Right ventricle myocardium inferior (tissue), 1 donor: ENCODE measurements at places on chromosomes 7 and 10. TPM values are rescaled to one million over a fixed set of nuclear protein-coding genes. Genes with fewer than 3 reads are reported as not detected.

DNA sequence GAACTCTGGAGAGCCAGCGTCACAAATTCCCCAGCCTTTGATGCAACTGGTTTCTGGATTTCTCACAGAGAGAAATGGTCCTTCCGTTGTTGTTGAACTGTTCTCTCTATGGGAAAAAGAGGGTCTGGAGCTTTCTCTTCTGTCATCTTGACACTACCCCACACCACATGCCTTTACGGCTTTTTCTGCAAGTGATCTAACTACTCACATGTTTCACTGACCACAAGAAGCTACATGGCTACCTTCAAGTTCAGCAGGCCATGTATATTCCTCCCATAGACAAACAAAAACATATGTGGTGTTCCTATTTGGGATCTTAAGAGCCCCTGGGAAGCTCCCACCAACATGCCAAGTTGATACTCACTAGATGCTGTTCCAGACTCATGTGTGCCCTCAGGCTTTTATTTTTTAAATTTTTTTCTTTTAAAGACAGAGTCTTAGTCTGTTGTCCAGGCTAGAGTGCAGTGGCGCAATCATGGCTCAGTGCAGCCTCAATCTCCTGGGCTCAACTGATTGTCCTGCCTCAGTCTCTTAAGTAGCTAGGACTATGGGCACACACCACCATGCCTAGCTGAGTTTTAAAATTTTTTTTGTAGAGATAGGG lies 72.0 kb downstream of the RNF216 start:
- DNase-seq, result no peak

DNA sequence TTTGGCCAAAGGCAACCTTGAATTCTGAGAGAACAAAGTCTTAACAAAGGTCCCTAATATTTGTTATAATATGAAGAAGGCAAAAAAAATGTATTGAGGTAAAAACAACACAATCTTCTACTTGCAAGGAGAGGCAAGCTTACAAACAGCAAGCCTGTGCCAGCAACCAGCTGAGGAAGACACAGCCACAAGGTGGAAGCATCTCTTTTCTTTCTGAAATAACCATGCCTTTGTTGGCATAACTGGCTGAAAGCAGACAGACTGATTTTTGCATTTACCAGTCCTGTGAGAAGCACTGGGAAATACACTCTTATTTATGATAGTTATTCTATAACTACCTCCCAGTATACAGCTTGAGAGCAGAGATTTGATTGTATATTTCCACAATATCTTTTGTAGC lies 292.0 kb downstream of the PHTF2 start:
- DNase-seq, result no peak

DNA sequence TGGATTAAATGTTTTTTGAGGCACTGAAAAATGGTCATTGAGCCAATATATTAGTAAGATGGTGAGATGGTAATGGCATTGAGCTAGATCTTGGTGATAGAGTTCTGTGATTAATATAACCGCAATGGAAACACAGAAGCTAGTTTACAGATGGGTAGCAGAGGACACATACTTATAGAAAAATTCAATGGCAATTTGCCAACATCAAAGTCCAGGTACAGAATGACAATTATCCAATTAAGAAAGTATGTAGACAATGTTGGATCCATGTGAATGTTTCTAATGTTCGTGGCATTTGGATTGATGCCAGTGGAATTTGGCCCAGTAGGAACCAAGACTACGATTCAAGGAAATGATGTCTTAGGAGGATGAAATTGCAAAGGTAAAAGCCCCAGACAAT lies 187.8 kb downstream of the GNAT3 start:
- DNase-seq, result no peak

GRCh38 chr7:16014031-16014430 lies 327.5 kb upstream of the MEOX2 start:
- DNase-seq, result no peak

DNA sequence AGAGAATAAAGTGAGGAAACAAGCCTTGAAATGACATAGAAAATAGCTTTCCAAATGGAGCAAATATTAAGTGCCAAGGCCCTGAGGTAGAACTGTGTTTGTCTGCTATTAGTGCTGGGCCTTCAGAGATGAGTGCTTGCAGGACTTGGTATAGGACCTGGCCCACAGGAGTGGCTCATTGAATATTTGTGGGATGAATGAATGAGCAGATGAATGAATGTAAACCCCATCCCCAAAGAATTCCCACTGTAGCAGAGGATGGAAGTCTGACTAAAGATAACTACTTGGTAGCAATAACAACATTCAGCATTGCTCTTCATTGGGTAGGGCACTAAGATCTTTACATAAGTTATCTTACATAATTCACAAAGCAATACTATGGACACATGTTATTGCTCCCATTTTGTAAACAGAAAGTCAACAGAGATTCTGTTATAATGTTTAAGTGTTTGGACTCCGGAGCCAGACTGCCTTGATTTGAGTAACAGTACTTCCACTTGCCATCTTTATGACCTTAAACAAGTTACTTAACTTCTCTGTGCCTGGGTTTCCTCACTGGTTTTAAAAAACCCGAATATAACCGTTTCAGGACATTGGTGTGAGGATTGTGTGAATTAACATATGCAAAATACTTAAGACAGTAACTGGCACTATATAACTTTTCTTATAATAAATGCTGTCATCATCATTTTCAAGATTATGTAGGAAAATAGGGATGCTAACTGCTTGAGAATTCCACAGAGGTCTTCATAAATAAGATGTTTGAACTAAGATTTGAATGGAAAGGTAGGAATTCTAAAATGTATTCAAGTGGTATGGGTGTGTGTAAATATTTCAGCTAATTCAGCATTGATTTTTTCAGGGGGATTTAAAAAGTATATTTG lies 141.9 kb downstream of the PRKG1 start:
- no peak for DNase-seq

DNA sequence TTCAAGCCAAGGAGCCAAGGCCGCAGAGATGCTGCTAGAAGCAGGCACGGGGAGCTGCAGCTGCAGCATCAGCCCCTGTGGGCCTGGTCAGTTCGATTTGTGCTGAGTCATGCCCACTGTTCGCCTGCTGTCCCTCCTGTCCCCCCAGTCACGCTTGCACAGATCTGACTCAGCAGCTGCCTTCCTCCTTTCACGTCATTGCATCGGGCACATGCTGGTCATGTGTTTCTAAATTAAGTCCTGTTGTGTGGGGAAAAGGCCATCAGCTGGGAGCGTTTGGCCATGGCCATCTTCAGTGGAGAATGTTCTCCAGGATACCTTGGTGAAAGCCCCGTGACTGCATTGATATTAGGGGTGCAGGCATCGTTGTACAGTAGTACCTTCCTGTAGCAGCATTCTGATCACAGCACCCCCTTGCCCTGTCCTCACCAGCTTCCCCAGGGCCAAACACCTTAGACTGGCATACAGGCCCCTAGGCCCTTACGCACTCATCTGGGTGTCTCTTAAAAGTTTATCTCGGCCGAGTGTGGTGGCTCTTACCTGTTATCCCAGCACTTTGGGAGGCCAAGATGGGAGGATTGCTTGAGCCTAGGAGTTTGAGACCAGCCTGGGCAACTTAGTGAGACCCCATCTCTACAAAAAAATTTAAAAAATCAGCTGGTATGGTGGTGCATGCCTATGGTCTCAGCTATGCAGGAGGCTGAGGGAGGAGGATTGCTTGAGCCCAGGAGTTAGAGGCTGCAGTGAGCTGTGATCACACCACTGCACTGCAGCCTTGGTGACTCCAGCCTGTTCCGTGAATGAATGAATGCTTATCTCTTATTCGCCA lies 23.2 kb downstream of the POR start:
- DNase-seq, result peak; percentile 80

DNA sequence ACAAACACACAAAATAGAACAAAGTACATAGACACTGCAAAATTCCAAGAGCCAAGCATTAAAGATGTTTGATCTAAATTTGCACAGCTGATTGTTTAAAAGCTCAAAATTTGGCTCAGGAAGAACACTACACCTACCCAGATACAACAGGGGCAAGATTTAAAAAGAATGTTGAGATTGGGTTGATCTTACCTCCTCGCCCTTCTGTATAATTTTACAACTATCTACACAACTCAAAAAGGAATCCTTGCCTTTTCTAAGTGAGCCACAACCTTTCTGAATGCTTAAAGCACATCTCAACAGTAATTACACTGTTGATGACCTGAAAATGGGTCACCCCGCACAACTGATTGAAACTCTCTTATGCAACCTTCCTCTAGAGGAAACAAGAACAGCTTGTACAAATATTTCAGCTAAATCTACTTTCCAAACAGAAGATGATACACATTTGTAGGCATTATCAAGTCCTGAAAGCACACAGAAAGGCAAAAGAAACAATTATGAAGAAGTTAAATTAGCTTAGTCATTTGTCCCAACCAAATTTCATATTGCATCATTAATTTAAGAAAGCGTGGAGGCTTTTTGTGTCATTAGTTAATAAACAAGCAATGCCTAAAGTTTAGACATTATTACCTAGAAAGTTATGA lies 75.5 kb downstream of the UBE2H start:
- DNase-seq, result no peak

- DNase-seq, result no peak
Observed at GRCh38 chr7:132328047-132328620, 248.1 kb downstream of the PLXNA4 start.

GRCh38 chr7:137395420-137395819 lies 51.9 kb upstream of the PTN start:
- DNase-seq, result no peak

DNA sequence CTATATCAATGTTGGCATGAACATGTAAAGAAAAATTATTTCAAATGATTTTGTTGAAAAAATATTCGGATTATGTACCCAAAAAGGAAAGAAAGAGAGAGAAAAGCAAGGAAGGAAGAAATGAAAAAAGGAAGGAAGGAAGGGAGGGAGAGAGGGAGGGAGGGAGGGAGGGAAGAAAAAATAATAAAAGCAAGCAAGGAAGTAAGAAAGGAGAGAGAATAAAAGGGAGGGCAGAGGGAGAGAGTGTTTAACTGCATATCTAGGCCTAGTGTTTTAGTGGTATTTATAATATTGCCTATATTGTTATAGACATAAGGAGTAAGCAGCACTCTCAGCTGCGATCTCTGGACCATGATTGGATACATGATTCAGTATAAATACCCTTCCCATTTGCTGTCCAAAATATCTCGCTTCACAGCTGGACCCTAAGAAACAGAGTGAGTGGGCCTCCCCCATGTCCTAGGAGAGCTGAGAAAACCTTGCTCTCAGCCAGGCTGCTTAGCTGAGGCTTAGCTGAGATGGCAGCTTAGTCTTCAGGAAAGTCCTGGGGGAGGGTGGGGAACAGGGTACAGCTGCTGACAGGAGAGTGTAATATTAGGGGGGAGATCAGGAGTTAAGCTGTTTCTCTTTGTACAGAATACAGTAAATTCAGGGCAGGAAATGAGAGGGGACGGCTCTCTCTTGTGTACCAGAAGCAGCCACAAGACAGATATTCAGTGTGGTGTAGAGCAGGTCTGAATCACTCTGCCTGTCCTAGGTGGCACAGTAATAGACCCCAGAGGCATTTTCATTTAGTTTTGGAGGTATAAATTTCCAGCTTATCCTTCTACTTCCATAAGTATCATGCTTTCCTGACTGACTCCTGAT lies 66.8 kb upstream of the TARP start:
- no peak for DNase-seq

DNA sequence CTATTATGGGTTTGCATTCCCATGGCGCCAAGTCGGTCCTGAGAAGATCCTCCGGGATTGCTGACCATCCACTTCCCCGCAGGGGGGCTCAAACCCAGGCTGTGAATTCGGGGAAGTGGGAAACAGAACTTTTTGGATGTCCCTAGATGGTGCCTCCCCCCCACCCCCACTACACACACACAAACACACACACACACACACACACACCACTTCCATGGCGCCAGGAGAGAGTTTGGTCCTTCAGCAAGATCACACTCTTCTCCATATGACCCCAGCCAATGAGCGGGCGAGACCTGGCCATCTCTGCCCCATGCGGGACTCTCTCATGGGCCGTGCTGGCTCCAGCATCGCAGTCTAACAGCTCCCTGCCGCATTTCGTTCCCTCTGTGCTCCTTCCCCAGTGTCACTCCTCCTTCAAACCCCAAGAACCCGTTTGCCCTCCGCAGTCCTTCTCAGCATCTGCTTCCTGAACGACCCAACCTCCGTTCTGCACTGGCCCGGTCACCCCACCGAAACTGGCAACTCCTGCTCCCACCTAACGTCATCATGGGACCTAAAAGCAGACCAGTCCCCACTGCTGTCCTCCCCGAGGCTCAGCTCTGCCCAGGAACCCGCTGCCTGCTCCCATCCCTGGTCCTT lies 32.1 kb upstream of the TNRC18 start:
- DNase-seq, result peak; percentile 44

DNA sequence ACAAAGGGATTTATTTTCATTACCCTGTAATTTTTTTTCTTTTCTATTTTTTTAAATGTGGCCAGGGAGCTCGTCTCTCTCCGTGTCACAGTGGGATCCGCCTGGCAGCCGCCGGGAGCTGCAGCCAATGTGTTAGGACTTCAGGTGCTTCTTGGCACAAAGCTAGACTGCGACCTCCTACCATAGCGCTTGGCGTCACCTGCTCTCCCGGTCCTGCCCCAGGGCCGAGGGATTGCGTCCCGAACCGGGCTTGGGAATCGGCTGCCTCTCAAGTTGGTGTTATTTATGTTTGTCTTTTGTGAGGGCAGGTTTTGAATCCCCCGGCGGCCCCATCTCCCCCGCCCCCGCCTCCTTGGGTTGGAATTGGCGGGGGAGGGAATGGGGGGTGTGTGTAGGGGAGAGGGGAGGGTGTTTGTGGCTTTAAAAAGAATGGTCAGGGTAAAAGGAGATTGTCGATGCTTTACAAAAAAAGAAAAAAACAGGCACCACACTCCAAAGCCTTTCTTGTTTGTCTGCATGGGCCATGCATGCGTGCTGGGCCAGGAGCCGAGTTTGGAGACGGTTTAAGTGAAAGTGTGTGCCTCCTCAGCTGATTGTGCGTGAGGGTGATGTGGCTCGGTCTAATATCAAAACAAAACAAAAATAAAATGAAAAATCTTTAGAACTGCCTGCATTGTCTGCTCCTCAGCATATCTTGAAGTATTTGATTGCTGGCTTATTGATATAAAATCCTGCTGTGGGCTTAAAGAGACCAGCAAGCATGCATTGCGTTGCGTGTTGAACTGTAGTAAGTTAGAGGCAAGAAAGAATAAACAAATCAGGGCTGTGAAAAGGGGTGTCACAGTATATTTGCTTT lies 1.2 kb downstream of the PPP1R9A start:
- peak; percentile 60 for DNase-seq

The IL15RA gene
- 11.6 TPM for total RNA-seq

The GJD4 gene
- not detected for total RNA-seq

The CDHR3 gene
- 3.6 TPM for total RNA-seq

The PCGF5 gene
- total RNA-seq, result 63.2 TPM

The CFAP70 gene
- total RNA-seq, result 1.4 TPM

The KCNIP2 gene
- 409 TPM for total RNA-seq

The C10orf67 gene
- 0.51 TPM for total RNA-seq

The GIMAP4 gene
- total RNA-seq, result 38.4 TPM
